Left lung (tissue), 14 donors: ENCODE measurements at places on chromosomes 5 and 9. TPM values are rescaled to one million over a fixed set of nuclear protein-coding genes. Genes with fewer than 3 reads are reported as not detected.

DNA sequence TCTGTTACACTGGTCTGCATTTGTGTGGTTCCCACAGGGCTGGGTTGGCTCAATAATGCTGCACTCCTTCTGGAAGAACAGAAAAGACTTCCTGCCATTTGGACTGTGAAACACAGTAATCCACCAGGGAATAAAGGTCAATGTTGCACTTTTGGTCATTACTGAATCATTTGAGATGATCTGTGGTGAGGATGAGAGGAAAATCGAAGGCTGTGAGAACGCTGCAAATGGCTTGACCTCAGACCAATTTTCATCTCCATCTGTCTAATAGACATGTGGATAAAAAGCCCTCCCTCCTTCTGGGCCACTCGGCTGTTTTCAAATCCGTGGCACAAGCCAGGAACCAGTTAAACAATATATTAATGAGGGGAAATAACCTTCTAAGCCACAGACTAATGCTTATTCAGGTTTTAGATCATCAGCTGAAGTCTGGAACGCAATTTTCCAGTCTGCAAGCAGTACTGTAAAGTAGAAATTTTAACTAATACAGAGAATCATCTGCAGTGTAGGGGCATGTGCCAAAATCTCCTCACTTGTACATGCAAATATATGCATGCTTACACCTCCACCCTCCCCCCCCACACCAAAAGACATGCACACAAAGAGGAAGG is 20.2 kb downstream of the TLE1 start:
- no peak for DNase-seq

The PRRT1B gene
- polyA plus RNA-seq, result 7.2 TPM

The SPATA31D4 gene
- not detected for polyA plus RNA-seq

GRCh38 chr5:170563824-170564567 is 60.2 kb downstream of the KCNIP1 start:
- no peak for DNase-seq

DNA sequence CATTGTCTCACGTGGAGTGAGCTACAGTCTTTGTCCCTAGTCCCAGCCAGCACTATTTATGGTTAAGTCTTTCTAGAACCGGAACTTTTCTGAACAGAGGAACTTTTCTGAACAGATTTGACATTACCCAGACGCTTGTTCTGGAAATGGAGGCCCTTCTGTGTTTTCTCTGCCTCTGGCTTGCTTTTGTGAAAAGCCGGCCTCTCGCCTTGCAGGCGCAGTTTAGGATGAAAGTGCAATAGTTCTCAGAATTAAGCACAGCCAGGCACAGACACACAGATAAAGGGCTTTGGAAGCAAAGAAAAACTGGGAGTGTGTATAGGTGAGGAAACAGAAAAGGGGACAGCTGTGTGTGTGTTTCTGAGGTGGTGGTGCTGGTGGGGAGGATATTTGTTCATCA is 5.9 kb downstream of the GDNF start:
- no peak for DNase-seq

DNA sequence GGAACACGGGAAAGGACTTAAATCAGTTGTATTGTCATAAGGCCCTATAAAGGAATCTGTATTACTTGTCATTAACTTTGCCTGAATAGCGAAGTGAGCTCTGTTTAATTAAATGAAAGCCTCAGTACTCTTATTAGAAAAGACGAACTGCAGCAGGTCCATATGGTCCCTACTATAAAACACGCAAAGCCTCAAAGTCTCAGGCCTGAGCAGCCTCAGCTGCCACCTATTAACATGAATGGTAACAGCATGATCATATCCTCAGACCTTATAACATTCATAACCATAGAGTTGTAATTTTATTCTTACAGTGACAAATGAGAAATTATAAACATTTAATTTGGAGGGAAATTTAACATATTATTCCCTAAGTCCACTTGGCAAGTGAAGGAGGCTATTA is 1113.7 kb upstream of the WWC1 start:
- no peak for DNase-seq

GRCh38 chr9:78574354-78575045 is 277.6 kb downstream of the PSAT1 start:
- DNase-seq, result no peak

DNA sequence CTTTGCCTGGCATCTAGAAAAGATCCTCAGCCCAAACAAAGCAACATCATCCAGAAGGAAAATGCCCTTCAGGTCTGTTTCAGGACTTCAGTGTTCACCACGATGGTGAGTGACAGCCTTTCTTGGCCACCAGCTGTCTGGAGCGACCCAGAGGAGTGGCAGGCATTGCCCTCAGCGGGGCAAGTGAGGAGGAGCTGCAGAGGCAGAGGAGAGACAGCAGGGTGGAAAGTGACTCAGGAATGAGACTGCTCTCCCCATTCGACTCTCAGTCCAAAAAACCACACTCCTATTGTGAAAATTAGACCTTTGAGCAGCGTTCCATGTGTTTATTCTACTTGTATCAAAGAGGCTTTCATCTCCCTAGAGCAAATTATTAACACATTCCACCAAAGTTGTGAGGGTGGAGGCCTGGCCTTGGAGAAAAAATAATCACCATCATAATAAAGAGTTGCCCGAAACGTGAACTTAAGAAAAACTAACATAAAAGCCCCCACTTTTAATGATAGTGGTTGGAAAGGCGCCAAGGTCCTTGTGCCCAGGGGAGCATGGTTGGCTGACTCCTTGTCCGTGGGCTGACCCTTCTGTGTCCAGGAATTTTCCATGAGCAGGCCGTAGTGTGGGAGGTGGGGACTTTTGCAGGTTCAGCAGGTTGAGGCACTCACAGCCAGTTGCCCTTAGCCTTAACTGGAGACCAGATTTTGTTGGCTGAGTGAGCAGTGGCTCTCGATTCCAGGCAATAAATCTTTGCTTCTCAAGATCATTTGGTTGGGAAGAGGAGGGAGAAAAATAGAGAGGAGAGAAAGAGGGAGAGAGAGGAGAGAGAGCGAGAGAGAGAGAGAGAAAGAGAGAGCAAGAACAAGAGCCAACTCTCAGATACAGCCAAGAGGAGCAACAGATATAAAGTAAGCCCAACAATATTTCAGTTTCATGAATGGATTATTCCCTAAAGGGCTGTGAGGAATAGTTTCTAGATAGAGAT is 125.9 kb upstream of the ANKRD55 start:
- DNase-seq, result peak; percentile 52

DNA sequence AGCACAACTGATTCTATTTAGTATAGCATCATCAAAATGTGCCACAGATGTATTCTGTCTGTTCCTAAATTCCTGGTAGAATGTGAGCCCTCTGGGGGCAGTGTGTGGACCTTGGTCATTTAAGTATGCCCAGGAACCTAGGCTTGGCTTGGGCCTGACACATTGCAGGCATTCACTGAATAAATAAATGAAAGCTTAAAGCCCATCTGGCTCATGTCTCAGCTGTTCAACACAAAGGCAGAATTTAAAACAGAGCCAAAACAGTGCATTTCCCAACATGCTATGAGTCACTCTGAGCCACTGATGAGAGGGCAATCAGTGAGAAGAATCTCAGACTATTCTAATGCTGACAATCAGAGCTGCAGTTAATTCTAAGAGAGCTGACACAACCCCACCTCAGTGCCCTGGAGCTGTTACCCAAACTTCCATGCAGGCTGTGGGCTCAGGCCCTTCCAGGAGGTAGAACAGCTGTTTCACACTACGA is 8.1 kb downstream of the FAM193B start:
- DNase-seq, result no peak

GRCh38 chr5:663436-664342 is 29.5 kb downstream of the TPPP start:
- peak; percentile 76 for DNase-seq

- no peak for DNase-seq
Observed at GRCh38 chr5:138492560-138493045, 27.3 kb downstream of the EGR1 start.

DNA sequence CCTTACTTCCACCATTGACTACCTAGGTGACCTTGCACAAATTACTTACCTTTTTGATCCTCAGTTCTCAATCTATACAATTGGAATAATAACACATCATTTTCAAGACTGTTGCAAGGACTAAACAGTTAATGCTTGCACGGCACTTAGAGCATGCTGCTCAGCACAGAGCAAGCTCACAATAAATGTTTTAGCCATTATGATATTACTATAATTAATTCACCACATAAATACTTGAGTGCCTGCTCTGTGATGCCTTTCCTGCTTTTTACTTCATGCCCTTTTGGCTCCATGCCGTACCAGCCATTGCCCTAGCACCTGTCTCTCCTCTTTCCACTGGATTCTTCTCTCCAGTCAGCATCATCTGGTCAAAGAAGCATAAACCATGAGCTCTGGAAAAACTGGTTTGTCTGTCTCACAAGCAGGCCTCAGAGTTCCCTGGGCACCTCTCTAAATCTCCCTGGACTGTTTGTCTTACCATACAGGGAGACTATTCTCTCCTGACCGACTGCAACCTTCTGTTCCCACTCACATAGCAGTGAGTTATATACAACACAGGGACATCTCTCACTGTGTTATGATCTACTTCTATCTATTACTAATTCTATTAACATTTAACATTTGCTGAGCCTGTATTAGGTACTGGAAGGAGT is 260.4 kb upstream of the ADRA1B start:
- DNase-seq, result no peak

DNA sequence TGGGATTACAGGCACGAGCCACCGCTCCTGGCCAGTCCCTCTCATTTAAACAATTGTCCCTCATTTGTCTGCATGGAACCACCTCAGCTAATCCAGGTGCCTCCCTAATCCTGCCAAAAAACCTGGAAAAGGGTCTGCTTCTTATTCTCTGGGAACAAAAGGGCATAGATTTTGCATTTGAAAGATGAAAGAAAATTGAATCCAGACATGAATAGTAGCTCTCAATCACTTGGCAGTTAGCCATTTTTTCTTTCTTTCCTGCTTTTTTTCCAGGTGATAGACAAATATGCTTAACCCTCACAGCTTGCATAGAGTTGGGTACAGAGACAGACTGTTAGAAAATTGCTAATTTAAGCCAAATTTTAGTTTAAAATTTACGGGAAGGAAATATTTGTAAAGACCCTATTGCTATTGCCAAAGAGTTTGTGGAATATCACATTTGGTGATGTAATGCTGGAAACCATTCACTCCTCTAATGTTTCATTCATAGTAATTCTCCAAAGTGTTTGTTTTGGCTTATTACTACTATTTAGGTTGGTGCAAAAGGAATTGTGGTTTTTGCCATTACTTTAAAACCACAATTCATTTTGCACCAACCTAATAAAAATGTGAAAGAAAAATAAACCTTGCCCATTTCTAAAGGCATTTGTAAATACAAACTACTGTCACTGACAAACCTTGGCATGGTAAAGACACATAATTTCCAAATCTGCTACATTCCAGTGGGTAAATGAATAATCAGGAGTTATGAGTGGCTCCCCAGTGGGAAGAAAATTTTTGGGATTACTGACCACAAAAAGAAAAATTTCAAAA is 80.5 kb upstream of the JAK2 start:
- no peak for DNase-seq

DNA sequence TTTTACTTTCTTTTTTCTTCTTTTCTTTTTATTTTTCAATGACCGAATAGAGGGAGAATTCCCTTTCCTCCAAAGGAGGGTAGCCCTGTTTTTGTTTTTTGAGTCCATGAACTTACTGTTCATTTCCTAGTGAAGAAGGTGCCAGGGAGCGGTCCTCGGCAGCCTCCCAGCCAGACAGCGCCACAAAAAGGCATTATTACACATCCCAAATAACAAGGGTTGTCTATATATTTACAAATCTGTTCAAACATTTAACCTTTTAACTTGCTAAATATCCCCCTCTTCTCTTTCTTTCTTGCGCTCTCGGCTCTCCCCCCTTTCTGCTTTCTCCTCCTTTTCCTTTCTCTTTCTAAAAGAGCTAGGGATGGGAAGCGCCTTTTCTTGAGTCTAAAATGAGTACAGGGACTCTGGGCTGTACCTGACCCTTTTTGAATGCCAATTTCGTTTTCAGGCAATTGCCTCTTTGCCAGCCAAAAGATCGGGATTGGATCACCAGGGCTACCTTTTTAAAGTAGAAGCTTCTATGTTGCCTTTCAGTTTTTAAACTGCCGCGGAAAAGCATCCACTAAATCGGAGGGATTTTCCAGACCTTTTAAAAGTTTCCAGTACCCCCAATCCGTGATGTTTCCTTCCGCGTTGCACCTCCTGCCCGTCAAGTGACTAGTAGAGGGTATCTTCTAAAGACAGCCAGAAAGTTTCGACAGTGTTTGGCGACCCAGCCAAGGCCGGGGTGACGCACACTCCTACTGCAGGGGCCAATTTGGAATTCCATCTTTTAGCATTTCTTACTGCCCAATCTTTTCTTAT is 125.6 kb downstream of the TMEM161B start:
- DNase-seq, result no peak
